ENCODE measurements at places on chromosomes 3 and 15. TPM values are rescaled to one million over a fixed set of nuclear protein-coding genes. Genes with fewer than 3 reads are reported as not detected.
A peak's percentile ranks its signal among the peaks of the same experiment; 100 is the strongest.

- no peak for DNase-seq
Observed at GRCh38 chr15:65903296-65904073, 34.2 kb downstream of the RAB11A start.

GRCh38 chr3:56775838-56776555 is 25.8 kb downstream of the ARHGEF3 start:
- no peak for DNase-seq

DNA sequence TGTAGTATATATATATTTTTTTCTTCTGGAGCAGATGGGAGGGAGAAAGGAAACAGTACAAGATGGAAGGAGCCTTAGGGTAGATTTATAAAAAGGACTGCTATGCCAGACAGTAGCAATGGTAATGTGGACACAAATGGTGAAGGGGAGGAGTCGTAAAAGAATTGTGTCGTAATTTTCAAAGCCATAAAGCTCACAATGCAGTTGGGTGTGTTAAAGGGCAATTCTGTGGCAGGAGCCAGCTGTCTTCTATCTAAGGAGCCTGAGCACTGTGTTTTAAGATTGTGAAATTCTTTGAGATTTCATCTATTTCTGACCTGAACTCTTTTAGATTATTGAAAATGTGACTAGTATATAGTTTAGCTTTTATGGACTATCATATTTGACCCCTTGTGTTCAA is 58.9 kb downstream of the CNOT10 start:
- no peak for DNase-seq

- no peak for DNase-seq
Observed at GRCh38 chr3:106058475-106058874, 189.7 kb upstream of the CBLB start.

GRCh38 chr3:194142156-194142910 is 6.4 kb downstream of the HES1 start:
- no peak for DNase-seq

GRCh38 chr3:141851411-141851810 is 25.0 kb upstream of the ATP1B3 start:
- DNase-seq = no peak

DNA sequence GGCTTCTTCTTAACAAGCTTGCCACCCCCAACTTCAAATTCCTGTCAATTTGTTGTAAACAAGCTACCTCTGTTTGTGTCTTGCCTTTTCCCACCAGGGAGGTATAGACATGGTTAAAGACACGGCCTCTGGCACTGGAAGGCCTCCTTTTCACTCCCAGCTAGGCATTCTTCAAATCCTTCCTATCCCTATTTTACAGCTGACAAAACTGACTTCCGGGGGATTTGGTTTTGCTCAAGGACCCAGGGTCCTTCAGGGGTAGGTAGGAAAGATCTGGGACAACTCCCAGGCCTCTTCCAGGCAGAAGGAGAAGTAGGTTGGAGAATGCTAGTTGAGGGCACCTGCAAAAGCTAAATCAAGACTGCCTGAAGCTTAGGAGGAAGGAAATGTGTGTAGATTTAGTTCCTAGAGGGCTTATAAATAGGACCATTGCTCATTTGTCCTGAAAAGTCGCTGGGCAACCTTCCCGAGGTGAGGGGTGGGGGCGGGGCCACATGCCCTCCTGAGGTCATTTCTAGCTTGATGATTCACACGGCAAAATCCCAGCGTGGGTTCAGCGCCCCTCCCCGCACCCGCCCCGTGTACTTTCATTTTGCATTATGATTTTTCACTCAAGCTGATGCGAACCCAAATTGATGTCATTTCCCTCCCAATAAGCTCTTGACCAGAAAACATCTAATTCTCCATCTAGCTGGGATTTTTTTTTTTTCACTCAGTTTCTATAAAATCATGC is 365.5 kb downstream of the SHQ1 start:
- peak; percentile 24 for DNase-seq

DNA sequence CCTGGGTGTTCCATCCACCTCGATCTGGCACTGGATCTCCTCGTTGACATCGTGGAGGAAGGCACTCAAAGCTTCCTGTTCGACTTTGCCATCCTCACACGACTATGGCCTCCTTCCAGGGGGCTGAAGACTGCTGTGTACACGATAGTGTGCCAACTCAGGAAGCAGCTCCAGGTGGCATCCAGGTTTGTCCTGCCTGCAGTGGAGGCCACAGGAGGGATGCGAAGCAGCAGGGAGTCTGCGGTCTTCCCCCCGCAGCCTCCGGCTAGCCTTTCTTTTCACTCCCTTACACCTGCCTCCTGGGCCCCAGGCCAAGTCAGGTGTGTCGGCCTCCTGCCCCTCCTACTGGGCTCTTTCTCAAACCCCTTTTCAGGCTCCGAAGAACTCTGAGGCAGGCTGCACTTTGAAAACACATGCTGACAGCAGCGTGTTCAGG is 32.2 kb downstream of the SYNM start:
- no peak for DNase-seq

GRCh38 chr3:190258634-190259033 is 63.6 kb downstream of the CLDN1 start:
- DNase-seq = no peak

Gene PSTPIP1
- 225 TPM for total RNA-seq

Gene ZNF717
- total RNA-seq = 14.0 TPM

- DNase-seq = no peak
Observed at GRCh38 chr3:107562969-107563529, 40.3 kb downstream of the BBX start.

DNA sequence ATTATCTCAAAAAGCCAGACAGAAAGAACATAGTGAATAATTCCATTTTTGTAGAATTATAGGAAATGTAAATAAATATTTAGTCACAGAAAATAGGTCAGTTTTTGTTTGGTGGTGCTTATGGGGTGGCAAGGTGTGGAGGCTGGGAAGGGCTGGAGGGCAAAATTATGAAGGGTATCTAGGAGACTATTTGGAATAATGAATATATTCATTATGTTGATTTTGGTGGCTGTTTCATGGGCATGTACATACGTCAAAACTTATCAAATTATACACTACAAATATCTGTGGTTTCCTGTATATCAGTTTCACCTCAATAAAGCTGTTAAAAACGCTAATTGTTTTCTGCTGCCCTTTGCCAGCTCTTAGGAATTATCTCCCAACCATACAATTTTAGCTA is 298.7 kb upstream of the GOLIM4 start:
- DNase-seq = no peak

- no peak for DNase-seq
Observed at GRCh38 chr3:33699275-33699674, 18.8 kb downstream of the CLASP2 start.

- DNase-seq = no peak
Observed at GRCh38 chr15:36601497-36601932, 22.1 kb downstream of the CDIN1 start.

DNA sequence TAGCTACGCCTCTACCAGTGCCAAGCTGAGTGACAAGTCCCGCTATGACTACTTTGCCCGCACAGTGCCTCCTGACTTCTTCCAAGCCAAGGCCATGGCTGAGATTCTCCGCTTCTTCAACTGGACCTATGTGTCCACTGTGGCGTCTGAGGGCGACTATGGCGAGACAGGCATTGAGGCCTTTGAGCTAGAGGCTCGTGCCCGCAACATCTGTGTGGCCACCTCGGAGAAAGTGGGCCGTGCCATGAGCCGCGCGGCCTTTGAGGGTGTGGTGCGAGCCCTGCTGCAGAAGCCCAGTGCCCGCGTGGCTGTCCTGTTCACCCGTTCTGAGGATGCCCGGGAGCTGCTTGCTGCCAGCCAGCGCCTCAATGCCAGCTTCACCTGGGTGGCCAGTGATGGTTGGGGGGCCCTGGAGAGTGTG is 5.7 kb downstream of the GRM2 start:
- no peak for DNase-seq

DNA sequence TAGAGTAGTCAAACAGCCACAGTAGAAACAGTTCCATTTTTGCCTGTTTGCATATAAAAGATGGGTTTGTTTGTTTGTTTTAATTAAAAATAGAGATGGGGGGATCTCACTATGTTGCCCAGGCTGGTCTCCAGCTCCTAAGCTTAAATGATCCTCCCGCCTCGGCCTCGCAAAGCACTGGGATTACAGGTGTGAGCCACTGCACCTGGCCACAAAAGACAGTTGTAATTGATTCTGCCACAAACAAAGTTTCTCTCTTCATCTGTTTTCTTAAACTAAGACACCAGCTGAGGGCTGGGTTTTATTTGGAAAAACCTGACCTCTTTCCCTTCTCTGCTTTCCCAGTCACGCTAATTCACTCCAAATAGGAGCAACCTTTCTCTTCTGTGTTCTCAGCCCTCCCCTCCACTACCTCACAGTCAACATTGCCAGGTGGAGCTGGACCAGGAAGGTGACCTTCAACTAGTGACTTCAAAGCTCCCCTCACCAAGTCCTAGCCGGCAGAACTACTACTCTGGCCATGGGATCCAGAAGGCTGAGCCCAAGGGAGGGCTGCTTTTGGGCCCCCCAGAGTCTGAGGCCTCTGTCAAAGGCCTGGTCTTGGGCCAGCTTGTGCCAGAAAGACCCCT is 1.5 kb upstream of the IDH2 start:
- DNase-seq = no peak

GRCh38 chr3:4904811-4905695 is 74.2 kb upstream of the BHLHE40 start:
- peak; percentile 21 for DNase-seq

Gene UROC1
- total RNA-seq = not detected

GRCh38 chr3:126960604-126960995 is 22.3 kb upstream of the PLXNA1 start:
- no peak for DNase-seq

DNA sequence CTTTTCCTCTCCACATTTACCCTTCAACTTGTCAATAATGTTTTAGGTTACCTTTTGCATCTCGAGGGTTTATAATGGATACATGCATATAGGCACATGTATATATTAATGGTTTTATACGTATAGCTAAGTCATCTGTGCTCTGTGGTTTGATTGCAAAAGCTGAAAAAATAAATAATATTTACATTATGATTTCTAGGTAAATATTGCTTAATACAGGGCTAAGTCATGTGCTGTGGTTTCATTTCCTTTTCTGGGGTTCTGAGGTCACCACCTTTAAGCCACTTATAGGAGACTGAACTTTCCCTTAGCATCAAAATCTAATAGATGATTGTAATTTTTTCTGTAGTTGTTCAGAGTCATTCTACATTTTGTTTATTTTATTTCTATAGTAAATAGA is 33.1 kb downstream of the LPP start:
- peak; percentile 17 for DNase-seq

DNA sequence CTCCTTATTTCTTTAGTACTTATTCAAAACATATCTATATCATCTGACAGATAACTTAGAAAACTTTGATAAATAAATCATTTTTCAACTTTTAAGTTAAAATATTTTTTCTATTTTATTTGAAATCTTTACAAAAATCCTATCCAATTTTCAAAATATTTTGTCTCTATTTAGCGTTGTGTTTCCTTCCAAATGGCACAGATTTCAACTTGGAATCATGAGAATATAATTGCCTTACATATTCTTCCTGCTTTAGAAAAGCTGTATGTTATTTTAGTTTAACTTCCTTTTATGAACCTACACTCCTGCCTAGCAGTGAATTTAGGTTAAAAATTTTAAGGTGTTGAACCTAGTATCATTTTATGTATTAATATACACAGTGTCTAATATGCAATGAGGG is 38.2 kb downstream of the BCHE start:
- DNase-seq = no peak

Gene PPARG
- 0.83 TPM for total RNA-seq

Gene RBMS3
- 1.6 TPM for total RNA-seq

Gene ECE2
- total RNA-seq = not detected

Gene GASK1A
- not detected for total RNA-seq

- DNase-seq = no peak
Observed at GRCh38 chr3:164352991-164353390, 725.3 kb downstream of the SI start.

Gene LRRC15
- not detected for total RNA-seq

Gene GOLGA8T
- not detected for total RNA-seq

GRCh38 chr3:104521606-104522336 is 844.9 kb upstream of the ALCAM start:
- DNase-seq = no peak

- no peak for DNase-seq
Observed at GRCh38 chr3:166177130-166177529, 339.9 kb upstream of the BCHE start.

DNA sequence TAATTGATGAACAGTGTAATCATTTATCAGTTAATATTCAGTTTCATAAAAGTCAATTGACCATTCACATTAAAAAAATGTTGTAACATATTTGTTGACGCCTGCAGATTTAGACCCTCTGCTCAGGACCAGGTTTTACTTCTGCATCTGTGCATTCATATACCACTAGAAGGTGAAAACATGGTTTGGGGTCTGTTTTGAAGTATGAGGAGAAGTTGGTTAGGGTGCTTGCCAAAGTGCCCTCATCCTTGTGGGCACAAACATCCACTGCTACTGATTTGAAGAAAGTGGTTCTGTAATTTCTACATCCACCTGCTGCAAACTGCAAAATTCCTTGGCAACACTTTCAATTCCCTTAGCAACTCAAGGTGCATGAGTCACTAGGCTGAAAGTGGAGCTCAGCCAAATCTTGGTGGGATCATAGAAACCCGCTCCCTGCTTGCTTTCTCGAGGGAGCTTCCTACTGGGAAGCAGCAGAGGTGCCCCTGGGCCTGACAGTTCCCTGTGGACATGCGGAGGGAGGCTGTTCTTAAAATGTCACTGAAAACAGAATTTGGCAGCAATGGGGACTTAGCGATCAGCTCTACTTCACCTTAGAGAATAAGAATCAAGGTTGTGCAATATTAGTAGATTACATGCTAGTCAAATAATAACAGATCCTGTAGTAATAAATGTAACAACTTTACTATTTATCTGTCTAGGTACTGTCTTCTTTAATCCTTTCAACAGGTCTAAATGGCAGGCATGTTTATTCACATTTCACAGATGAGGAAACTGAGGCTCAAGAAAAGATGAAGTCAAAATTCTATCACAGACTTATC is 301.0 kb upstream of the TBL1XR1 start:
- DNase-seq = no peak

- DNase-seq = no peak
Observed at GRCh38 chr15:70149667-70150404, 52.1 kb upstream of the TLE3 start.

Gene RHOV
- total RNA-seq = not detected

Gene BNC1
- not detected for total RNA-seq

Gene EXD1
- not detected for total RNA-seq

- DNase-seq = no peak
Observed at GRCh38 chr3:118511402-118511801, 523.2 kb downstream of the IGSF11 start.

Gene GOLGA6L24
- not detected for total RNA-seq

Gene CCR2
- total RNA-seq = 18.4 TPM

DNA sequence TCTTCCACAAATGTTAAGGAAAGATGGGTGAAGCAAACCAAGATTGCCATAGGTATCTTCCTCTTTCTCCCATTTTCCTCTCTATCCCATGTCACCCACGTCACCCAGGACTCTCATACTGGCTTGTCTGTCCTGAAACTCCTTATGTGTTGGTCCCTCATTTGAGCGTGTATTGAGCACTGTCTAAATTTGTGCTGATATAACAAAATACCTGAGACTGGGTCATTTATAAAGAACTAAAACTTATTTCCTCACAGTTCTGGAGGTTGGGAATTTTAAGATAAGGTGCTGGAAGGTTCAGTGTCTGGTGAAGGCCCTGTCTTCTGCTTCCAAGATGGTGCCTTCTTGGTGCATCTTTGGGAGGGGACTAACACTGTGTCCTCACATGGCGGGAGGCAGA is 186.9 kb upstream of the SLC24A5 start:
- no peak for DNase-seq

Gene EFCC1
- not detected for total RNA-seq

- no peak for DNase-seq
Observed at GRCh38 chr3:49030321-49030720, 1.1 kb upstream of the IMPDH2 start.

Measured in CD4-positive, alpha-beta memory T cell (primary cell).